ENCODE measurements at places on chromosomes 3 and 15. TPM values are rescaled to one million over a fixed set of nuclear protein-coding genes. Genes with fewer than 3 reads are reported as not detected.

DNA sequence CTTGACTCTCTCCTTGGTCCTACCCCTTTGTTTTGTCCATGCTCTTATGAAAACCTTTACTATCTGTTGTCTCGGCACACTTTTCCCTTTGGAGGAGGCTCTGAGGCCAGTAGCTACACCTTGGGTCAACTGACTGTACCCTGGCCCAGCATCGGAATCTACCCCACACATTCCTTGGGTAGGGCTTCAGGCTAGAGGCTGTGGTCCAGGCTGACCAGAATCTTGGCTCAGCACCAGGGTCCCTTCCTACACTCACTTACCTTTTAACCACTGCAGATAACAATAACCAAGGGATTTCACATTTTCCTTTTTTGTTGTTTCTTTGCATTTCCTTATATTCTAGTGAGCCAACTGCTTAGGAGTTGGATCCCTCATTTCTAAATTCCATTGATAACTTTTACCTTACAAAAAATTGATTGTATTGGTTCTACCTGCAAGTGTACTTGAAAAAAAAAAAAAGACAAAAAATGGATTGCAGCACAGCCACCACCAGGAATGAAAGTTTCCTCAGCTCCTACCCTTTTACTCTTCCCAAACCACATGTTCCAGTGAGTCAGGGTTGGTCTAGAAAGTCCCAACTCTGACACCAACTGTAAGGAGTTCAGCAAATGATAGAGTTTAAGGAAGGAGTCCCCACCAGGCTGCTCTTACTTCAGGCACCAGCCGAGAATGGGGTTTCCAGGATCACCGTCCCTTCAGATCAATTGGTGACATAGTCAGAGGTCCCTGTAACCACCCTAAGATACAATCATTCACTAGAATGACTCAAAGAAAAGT, 95.6 kb downstream of the FBLN2 start:
- DNase-seq = no peak

DNA sequence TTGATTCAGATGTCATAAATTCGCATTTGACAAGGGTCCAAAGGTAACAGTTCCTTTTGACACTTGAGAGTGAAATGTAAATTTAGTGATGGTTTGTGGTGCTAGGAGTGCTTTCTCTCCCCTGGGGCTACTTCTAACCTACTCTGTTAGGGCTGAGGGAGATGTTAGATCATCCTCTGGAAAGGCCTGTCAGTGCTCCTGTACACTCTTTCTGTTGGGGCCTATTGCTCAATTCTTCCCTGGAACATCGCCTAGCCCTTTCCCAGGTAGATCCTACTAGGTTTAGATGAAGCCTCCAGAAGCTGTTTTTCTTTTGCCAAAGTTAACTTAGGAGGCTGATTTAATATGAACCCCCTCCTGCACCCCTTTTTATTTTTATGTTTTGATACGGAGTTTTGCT, 1.4 kb downstream of the PCCB start:
- no peak for DNase-seq

- no peak for DNase-seq
These were observed 25.3 kb downstream of the NCEH1 start for GRCh38 chr3:172685331-172686214.

The RBPMS2 gene
- total RNA-seq = 1.9 TPM

The TCF12 gene
- total RNA-seq = 84.6 TPM
